Astrocyte of the hippocampus (primary cell): ENCODE measurements at places on chromosomes 6 and 20.

- peak; percentile 11 for DNase-seq
These were observed 1.5 kb downstream of the LATS1 start for GRCh38 chr6:149716181-149716963.

DNA sequence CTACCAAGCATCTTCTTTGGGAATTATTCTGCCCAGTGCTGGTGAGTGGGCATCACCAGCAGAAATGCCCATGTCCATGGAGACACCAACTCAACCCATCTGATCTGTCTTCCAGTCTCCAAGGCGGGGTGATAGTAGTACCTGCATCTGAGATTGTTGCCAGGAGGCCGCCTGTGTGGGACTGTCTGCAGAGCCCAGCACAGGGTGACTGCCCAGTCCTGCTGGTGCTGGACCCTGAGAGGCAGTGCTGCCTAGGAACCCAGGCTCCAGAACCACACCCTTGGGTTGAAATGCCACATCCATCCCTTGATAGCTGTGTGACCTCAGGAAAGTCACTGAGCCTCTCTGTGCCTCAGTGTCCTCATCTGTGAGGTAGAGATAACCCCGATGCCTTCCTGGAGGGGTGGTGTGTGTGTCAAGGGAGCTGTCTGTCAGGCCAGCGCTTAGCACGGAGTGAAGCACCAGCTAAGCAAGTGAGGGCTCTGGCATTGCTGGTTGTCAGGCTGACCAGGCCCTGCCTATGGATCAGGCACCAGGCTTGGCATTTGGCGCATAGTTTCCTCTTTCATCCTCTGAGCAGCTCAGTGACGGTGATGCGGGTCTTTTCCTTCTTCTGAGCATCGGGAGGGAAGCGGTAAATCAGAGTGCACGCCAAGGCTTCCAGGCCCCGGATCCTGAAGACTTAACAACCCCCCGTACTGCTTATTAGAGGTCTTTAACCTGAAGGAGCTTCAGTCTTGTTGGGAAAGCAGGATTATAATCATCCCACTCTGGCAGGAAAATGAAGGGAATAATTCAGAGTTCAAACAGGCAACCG lies 268.2 kb downstream of the CDH4 start:
- DNase-seq, result no peak

DNA sequence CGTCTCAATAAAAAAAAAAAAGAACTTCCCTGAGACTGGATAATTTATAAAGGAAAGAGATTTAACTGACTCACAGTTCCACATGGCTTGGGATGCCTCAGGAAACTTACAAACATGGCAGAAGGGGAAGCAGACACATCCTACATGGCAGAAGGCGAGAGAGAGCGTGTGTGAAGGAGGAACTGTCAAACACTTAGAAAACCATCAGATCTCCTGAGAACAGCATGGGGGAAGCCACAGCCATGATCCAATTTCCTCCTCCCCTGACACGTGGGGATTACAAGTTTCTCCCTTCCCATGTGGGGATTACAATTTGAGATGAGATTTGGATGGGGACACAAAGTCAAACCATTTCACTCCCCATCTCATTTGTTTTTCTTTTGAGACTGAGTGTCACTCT lies 46.6 kb upstream of the TFAP2C start:
- no peak for DNase-seq

DNA sequence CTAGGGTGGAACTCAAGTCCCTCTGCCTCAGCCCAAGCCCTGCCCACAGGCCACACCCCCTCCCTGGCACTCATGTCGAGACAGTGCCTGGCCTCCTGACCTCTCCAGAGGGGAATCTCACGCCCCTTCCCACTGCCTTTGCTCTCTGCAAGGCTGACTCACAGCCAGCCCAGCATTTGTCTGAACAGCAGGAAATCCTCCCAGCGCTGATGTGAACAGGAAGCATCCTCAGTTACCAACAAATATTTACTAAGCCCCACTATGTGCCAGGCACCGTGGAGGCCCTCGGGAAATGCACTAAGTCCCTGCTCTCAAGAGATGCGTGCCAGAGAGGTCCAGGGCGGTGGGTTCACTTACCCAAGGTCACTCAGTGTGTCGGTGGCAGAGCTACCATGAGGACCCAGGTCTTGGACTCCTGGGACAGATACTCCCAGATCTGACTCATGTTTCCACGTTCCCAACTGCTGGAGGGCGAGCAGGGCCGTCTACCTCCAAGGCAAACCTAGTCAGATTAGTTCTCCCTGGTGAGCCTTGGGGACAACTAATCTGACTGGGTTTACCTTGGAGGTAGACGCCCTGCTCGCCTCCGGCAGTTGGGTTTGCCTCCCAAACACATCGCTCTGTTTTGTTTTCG lies 7.8 kb downstream of the ADA start:
- DNase-seq, result peak; percentile 76

DNA sequence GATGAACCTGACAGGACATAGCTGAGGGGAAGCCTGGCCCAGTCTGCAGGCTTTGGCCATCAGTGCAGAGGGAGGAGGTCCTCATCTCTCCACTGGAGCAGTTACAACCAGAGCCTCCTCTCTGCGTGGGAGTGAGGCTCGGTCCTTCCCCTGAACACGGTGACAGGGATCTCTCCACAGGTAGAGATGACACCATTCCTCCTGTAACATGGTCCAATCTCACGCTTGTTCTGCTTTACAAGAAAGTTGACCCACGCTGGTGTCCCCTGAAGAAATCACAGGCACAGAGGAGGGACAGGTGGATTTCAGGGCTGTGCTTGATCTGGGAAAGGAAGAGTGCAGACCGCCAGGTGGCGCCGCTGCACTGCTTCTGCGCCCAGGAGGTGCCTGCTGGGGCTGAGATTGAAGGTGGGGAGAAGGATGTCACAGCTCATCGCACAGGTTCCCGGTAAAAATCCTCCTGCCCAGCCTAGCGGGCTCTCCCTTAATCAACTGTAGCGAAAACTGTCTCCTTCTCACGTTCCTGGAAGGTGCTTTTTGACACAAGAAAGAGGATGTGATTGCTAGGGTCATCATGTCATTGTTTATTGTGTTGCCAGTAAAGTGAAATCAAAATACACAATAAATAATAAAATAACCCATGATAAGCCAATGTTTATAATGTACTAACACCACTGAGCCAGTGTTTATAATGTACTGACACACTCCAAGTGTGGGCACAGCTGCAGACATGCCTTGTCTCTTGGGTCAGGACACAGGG lies 20.4 kb downstream of the HLA-G start:
- peak; percentile 82 for DNase-seq
